ENCODE measurements at places on chromosomes 11 and 22.

- no peak for DNase-seq
Observed at GRCh38 chr11:134270250-134270714, 5.9 kb upstream of the GLB1L3 start.

- no peak for DNase-seq
Observed at GRCh38 chr11:45007011-45007410, 56.3 kb upstream of the TP53I11 start.

DNA sequence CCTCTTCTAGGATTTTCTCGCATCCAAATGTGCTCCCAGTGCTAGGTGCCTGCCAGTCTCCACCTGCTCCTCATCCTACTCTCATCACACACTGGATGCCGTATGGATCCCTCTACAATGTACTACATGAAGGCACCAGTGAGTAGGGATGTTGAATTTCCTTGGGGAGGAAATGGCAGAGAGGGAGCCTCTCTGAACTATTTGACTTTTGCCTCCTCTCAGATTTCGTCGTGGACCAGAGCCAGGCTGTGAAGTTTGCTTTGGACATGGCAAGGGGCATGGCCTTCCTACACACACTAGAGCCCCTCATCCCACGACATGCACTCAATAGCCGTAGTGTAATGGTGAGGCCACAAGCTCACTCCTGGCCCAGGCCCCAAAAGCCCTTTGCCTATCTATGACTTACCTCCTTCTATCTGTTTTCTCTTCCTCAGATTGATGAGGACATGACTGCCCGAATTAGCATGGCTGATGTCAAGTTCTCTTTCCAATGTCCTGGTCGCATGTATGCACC is 2.5 kb downstream of the TAF10 start:
- DNase-seq = no peak

DNA sequence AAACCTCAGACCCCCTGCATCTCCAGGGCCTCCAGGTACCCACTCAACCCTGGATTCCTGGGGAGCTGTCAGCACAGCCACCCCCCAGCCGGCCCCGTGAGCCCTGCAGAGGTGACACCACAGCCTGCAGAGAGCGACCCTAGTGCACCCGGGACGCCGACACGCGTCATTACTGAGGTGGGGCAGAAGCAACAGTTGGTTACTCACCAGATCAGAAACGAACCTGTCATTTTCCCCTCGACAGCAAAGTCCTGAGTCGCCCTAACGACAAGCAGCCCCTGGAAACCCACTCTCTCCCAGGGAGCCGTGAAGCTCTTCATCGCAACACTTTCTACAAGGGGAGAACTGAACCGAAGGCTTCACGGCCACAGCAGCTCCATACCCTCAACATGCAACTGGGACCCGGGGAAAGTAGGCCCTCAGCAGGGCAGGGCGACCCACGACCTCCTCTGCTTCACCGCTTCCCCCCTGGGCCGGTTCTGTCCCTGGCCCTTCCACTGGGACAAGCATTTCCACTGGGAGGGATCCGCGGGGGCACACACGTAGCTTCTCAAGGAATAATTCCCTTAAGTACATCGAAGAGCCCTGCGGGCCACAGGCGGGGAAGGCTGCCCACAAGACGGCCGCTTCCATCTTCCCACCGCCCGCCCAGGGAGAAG is 1.6 kb downstream of the BRD1 start:
- DNase-seq = no peak

- no peak for DNase-seq
Observed at GRCh38 chr11:120182790-120183491, 27.9 kb upstream of the OAF start.

GRCh38 chr11:90330632-90331031 is 107.8 kb upstream of the CHORDC1 start:
- no peak for DNase-seq

GRCh38 chr11:111911563-111912401 is at the start of gene CRYAB:
Gene CRYAB (minus strand): TSS chr11:111911770. CDS start chr11:111911724, 46 bp downstream.
- peak; percentile 92 for DNase-seq

DNA sequence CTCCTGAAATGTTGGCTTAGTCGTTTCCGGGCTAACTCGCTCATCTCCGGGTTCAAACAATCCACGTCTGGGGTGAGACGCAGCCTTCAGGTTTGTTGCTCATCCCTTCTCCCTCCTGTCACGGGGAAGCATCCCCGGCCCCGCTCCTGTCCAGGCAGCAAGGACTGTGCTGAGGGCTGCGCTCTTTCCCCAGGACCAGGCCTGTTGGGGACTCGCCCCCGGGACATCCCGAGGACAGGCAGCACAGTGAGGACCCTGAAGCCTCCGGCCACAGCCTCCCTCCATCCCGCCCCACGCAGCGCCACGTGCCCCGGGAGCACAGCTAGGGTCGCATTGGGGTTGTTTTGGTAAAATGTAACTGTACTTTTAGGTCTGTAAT is 252.0 kb downstream of the BRD1 start:
- DNase-seq = no peak

DNA sequence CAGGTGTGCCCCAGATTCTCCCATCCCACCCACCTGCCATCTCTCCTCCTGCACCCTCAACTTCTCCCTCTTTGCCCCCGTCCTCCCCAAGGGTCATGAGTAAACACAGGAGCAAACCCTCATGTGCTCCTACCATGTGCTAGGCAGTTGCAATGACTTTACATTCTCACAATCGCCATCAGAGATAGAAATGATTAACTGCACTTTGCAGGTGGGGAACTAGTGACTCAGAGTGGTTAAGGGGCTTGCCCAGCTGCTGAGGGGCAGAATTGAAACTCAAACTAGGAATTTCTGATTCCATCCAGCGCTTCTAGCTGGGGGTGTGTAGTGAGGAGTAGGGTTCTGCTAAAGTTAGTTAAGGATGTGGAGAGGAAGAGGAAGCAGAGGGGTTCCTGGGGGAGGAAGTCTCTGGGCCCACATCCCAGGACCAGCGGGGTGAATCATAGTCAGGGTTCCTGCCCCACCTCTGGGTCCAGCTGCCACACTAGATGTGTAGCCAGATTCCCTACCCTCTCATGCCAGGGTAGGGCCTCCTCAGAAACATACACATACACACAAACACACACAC is 16.0 kb upstream of the PRG2 start:
- DNase-seq = peak; percentile 13

DNA sequence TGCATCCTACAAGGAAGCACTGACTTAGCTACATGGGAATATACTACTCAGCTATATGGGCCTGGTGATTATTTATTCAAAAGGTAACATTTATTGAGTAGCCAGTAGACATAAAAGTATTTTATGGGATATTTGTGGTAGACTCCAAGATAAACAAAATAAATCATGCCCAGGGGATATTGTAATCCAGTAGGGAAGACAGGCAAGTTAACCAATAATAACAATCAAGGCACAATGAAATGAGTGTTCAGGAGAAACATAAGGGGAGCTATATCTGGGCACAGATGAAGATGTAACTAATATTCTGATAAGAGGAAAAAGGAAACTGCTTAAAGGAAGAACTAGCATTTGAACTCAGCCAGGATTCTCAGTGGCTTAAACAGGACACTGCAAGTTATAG is 161.4 kb upstream of the MTNR1B start:
- DNase-seq = no peak

DNA sequence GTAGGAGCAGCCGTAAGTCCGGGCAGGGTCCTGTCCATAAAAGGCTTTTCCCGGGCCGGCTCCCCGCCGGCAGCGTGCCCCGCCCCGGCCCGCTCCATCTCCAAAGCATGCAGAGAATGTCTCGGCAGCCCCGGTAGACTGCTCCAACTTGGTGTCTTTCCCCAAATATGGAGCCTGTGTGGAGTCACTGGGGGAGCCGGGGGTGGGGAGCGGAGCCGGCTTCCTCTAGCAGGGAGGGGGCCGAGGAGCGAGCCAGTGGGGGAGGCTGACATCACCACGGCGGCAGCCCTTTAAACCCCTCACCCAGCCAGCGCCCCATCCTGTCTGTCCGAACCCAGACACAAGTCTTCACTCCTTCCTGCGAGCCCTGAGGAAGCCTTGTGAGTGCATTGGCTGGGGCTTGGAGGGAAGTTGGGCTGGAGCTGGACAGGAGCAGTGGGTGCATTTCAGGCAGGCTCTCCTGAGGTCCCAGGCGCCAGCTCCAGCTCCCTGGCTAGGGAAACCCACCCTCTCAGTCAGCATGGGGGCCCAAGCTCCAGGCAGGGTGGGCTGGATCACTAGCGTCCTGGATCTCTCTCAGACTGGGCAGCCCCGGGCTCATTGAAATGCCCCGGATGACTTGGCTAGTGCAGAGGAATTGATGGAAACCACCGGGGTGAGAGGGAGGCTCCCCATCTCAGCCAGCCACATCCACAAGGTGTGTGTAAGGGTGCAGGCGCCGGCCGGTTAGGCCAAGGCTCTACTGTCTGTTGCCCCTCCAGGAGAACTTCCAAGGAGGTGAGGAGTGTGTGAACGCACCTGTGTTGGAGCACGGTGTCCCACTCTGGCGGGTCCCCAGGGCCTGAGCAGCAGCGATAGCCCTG is at the start of gene TAGLN:
Gene TAGLN, plus strand, starts transcription at position 318 of the 863 bp plus-strand sequence. CDS start 3,644 bp downstream, outside the sequence.
- no peak for DNase-seq

GRCh38 chr22:44535362-44536095 is 37.5 kb upstream of the RTL6 start:
- no peak for DNase-seq

GRCh38 chr11:122422682-122423081 is 232.8 kb upstream of the UBASH3B start:
- DNase-seq = no peak

- no peak for DNase-seq
Observed at GRCh38 chr22:20654343-20655208, 119.3 kb upstream of the SERPIND1 start.

GRCh38 chr11:98772893-98773292 is 247.9 kb upstream of the CNTN5 start:
- no peak for DNase-seq

DNA sequence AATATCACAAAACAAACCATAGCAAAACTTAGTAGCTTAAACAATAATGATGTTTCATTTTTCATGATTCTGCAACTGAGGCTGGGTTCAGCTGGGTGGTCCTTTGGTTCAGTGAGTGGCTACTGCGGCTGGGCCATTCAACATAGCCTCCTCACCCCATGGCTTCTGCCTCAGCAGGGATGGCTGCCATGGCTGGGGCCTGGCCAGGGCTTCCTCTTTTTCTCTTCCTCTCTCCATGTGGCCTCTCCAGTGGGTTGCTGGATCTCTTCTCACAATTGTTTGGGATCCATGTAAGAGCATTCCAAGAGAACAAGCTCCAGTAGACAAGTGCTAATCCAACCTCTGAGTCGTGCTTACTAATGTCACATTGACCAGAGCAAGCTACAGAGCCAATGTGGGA is 248.6 kb upstream of the PLET1 start:
- no peak for DNase-seq

GRCh38 chr22:32106930-32107329 is 52.2 kb downstream of the C22orf42 start:
- no peak for DNase-seq

GRCh38 chr11:63548178-63548577 is 11.6 kb downstream of the PLAAT4 start:
- no peak for DNase-seq

DNA sequence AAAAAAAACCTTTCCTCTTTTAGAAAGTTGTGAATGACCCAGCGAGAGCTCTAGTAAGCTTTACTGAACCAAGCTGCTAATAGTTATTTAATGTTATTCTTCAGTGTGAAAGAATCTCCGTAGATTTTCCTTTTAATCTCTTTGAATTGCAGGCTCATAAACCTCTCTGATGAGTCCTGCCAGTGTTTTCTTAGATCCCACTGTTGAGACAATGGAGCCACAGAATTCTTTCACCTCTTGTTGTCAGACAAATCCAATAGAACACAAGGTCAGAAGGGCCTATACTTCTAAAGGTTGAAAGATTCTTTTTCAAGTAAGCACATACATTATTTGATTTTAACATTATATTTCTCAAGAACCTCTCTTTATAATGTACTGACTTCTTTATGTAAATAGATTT is 52.2 kb downstream of the DNAJC24 start:
- DNase-seq = no peak

DNA sequence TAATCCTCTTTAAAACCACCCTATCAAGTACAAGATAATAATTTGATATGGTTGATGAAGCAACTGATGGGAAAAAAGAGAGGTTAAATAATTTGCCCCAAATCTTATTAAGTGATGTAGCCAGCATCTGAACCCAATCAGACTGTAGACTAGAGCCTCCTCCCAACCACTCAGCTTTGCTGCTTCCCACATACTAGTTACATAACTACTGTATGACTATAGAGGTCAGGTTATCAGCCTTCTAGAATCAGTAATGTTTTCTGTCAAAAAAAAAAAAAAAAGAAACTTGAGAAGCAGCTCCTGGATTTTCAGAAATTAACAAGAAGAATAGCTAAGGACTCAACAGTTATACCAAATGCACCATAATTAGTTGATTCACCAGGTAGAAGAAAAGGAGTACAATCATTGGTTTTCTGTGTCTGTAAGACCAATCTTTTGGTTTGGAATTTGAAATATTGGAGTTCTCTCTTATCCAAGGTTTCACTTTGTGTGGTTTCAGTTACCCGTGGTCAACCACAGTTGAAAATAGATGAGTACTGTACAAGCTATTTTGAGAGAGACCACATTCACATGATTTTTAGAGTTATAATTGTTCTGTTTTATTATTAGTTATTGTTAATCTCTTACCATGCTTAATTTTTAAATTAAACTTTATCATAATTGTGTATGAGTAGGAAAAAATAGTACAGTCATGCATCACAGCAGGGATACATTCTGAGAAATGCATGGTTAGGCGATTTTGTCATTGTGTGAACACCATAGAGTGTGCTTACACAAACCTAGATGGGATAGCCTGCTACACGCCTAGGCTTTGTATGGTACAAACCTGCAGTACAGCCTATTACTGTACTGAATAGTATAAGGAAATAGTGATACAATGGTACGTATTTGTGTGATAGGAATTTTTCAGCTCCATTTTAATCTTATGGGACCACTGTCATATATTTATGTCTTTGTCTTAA is 72.2 kb downstream of the PDHX start:
- DNase-seq = no peak

DNA sequence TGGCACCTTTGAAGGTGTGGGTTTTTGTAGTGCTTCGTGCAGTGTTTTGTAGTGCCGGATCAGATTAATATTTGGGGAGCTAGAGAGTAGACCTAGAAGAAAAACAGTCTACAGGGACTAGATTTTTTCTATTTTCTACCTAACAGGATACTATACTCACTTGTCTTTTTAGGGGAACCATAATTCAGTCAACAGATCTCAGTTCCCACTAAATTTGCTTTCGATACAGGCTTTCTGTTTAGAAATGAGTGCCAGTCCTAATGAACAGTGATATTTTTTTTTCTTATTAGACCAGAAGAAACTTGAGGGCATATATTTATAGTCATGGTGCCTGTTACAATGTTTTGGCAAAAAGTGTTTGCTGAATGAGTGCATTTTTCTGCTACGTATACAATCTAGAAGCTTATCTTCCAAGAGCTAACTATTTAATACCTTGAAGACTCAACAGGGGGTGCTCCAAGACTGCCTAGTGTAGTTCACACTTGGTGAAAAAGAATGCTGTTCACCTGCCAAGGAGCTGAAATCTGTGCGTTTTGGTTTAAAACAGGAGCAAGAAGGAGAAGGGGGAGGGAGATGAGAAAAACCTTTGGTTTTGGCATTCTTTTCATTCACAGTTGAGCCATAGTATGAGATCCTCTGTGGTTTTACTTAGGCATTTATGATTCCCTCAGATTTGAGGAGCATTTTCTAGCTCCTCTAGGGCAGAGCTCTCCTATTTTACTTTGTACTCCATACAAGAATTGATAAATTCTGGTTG is 44.9 kb upstream of the VSTM5 start:
- DNase-seq = no peak
